ENCODE measurements at places on chromosomes 16 and 17.
A peak's percentile ranks its signal among the peaks of the same experiment; 100 is the strongest.

DNA sequence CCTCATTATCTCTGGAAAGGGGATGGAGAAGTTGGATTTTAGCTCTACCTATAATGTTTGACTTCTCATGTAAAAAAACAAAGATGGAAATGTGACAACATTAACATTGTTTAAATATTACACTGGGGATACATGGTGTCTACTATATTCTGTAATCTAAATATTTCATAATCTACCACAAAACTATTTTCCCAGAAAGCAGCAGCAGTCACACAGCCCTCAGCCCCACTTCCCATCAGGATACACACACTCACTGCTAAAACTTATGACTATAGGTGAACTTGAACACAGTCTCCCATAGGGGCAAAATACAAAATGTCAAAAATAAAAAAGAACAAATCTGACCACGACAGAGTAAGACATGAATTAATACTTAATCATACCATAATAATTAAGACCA, 95.7 kb downstream of the KANSL1 start:
- DNase-seq, result no peak

GRCh38 chr16:9836118-9836736, 346.0 kb downstream of the GRIN2A start:
- peak; percentile 74 for DNase-seq

DNA sequence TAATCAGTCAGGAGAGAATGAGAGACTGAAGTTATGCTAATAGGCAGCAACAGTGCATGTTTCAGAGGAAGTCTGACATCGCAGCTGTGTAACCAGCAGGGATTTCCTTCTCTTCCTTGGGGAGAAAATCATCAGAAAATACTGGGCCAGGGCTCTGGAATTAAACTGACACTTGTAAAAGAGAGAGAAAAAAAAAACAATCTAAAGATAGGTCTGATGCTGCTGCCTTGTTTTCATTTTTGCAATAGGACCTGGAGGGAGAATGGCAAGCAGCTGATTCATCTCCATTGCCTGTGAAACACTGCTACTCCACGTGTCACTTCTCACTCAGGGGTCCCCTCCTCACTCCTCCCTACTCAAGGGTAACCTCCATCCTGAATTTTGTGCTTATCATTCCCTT, 17.7 kb upstream of the CORO6 start:
- peak; percentile 66 for DNase-seq

DNA sequence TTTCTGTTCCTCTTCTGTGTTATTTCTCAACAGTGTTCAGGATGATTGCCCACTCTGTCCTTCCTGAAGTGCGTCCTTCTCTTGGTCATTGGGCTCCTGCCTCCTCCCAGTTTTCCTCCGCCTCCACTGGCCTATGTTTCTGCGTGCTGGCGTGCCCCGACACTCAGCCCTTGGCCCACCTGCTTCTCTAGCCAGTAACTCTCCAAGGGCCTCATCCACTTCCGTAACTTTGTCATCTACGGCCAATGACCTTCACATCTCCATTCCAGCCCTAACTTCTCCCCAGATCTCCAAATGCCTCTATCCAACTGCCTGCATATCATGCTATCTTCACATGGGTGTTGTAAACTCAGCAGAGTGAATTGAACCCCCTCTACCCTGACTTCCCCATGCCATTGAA, 39.6 kb upstream of the RPL38 start:
- DNase-seq, result no peak

GRCh38 chr17:73521376-73521775, 122.9 kb downstream of the SDK2 start:
- no peak for DNase-seq

DNA sequence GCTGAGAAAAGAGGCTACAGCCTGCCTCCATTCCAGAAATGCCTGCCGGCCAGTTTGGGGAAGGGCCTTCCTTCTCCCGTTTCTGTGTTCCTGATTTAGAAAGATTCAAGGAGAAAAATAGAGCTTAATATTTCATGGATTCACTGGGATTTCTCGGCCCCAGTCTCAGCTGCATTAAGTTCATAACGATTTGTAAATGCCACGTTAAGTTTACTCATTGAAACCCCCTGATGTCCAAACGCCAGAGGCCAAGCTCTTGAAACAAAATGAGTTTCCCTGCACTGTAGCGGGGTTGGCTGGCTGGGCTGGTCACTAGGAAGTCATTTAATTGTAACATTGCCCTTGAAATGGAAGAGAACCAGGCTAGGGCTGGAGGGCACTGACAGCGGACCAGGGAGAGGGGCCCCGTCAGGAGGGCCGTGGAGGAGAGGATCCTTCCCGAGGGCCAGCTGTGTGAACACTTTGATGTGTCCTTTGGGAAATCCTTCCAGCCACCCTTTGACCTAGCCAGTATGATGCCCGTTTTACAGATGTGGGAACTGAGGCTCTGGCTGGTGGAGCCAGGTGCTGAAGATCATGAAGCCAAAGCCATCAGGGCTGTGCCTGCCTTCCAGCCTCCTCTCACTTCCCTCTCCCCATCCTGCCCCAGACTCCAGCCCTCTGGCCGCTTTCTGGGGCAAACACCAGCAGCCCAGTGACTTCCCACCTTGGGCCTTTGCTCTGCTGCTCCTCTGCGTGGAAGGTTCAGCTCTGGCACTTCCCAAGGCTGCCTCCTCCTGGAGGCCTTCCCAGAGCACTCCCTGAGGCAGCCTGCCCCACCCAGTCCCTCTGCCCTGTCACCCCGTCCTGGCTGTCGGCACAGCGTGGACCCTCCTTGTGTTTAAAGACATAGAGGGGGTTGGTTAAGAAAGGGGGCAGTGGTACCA, 220.6 kb downstream of the KATNIP start:
- DNase-seq, result no peak

GRCh38 chr16:57725151-57725550, 10.4 kb upstream of the KATNB1 start:
- no peak for DNase-seq

DNA sequence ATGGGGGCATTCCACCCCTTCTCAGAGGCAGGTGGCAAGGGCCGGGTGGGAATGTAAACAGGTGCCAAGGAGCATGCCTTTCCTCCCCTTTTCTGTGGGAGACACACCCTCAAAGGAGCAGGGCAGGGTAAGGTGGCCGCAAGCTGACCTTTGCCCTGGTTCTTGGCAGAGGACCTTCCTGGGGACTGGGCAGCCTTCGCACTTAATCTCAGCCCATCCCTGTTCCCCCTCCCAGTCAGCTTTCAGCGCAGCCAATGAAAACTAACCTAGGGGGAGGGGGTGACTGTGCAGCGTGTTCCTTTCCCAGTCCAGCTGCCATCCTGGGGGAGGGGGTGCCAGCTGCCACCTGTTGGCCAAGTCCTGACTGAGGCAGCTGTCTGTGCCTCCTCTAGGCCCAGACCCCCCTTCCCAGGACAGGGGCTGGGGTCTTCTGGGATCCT, 2.8 kb downstream of the TRAF4 start:
- no peak for DNase-seq

DNA sequence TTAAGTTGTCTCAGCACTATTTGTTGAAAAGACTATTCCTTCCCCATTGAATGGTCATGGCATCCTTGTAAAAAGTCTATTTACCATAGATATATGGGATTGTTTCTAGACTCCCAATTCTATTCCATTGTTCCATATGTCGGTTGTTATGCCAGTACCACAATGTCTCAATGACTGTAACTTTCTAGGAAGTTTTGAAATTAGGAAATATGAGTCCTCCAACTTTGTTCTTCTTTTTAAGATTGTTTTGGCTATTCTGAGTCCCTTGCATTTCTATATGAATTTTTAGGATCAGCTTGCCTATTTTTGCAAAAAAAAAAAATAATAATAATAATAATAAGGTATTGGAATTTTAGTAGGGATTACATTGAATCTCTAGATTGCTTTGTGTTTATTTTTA, 43.0 kb upstream of the ABCA3 start:
- no peak for DNase-seq

- DNase-seq, result peak; percentile 51
Observed at GRCh38 chr16:74700438-74701225, at the start of gene MLKL. TSS of gene MLKL (minus strand) at chr16:74700862. CDS start at chr16:74695757, 5,105 bp downstream.

DNA sequence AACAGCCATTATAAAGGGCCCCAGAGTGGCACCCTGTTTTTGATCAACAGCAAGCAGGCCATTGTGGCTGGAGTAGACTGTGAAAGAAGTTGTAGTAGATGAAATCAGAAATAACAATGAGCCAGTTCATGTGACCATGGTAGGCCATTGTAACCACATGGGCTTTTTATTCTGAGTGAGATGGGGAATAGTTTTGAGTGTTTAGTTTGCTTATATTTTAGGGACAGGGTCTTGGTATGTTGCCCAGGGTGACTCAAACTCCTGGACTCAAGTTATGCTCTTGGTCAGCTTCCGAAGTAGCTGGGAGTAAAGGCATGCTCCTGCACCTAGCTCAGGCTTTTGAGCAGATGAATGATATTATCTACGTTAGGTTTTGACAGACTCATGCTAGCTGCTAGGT, 12.0 kb downstream of the CBFB start:
- DNase-seq, result peak; percentile 80

DNA sequence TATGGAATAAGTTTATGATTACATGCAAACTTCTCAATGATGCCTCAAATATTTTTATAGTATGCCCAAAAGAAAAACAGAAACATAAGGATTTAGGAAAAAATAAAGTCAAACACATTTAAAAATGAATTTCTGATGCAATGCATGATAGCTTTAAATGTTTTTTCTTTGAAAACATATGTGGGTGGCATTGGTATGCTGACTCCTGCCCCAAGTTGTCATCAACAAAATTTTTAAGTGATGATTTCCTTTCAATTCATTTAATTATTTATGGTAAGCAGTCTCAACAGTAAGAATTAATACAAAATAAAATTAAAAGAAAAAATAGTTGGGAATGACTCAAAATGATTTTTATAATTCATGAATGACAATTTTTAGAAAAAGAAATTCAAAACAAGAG, 104.9 kb downstream of the CEP112 start:
- DNase-seq, result peak; percentile 28

DNA sequence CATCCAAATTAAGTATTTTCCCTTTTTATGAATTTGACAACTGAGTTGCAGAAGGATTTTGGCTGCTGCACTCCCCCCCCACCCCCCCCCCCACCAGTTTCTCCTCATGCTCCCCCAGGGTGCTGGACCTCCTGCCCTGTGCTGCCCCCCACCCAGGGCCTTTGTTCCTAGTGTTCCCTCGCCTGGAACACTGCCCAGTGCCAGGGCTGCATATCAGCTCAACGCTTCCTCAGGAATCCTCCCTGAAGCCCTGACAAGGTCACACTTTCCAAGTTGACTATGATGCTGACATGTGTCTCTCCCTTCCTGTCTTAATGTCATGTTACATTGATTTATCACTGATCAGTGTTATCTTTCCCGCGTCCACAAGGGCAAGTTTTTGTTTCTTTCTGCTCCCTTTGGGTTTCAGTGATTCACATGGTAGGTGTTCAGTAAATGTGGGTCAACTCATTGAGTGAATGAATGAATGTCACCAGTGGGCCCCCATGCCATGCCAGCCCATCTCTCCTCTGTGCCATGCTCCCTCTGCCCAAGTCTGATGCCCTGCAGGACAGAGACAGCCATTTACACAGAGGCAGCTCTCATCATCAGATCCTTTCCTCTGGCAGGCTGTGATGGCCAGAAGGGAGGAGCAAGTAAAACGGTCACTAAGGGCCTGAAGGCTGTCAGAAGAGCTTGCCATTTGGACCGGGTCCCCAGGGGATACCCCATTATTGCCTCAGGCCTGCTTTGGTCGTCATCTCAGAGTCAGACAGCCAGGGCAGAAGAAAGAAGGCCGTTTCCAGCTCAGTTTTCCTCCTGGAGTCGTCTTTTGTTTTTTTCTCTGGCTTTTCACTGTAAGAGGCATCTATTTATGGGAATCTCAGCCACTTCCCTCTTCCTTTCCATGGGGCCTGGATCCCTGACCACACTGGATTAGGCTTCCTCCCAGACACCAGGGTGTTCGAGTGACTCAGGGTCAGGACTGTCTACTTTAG, 386.2 kb downstream of the SNX29 start:
- DNase-seq, result peak; percentile 64

DNA sequence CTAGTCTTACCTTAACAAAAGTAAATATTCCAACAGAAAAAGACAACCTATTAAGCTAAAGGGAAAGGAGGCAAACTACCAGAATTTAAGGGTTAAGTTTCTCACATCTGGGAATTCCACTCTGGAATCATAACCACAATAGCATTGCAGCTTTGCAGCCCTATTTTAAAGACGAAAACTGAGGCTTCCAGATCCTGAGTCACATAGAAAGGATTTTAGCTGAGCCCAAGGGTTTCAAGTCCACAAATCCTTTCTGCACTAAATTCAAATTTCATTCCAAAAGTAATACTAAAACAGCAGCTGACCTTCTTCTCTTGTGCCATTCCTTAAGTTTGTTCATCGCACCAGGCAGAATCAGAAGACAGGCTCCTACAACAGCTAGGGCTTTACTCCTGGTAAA, 17.8 kb downstream of the XYLT1 start:
- DNase-seq, result peak; percentile 49
